ENCODE measurements at places on chromosomes 16 and 17. TPM values are rescaled to one million over a fixed set of nuclear protein-coding genes. Genes with fewer than 3 reads are reported as not detected.

- no peak for DNase-seq
These were observed 10.8 kb upstream of the ANKS4B start for GRCh38 chr16:21222495-21223337.

DNA sequence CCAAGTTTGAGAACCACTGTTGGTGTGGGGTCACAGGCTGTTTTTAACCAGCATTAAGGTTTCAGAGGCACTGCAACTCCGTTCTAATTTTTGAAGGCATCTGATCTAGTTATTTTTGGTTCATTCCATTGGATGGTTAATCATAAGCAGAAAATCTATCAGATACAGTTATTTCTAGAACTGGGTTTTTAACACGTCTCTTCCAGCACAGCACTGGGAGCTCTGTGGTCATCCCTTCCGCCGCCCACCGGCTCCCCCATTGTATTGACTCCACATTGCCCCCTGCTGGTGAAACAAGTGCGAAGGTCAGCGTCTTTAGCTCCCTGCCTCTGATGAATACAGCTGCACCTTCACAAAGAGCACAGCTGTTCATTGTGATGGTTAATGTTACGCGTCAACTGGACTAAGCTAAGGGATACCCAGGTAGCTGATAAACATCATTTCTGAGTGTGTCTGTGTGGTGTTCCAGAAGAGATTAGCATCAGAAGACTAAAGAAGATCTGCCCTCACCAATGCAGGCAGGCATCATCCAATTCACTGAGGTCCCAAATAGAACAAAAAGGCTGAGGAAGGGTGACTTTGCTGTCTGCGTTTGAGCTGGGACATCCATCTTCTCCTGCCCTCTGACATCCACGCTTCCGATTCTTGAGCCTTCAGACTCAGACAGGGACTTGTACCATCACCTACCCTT is 8.5 kb downstream of the CCL18 start:
- DNase-seq: peak; percentile 21

GRCh38 chr16:88905563-88905962 is 39.1 kb upstream of the PABPN1L start:
- DNase-seq: no peak

DNA sequence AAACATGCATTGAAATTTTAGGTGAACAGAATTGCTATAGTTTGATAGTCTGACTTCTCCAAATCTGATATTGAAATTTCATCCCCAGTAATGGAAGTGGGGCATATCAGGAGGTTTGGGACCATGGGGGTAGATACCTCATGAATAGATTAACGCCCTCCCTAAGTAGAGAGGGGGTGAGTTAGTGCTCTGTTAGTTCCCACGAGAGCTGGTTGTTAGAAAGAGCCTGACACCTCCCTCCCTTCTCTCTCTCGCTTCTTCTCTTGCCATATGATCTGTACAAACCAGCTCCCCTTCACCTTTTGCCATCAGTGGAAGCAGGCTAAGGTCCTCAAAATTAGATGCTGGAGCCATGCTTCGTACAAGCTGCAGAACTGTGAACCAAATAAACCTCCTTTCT is 78.8 kb downstream of the BRIP1 start:
- DNase-seq: no peak

DNA sequence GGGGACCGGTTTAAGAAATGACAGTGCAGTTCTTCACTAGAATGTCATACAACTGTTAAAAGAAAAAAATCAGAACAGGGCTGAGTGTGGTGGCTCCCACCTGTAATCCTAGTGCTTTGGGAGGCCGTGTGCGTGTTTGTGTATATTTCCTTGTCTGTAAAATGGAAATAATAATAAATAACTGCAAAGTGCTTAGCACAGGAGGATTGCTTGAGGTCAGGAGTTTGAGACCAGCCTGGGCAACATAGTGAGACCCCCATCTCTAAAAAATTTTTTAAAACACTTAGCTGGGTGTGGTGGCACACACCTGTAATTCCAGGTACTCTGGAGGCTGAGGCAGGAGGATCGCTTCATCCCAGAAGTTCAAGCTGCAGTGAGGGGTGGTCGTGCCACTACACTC is 2.5 kb downstream of the ACSM3 start:
- no peak for DNase-seq

The ITGA3 gene
- 2,030 TPM for total RNA-seq

The APOBR gene
- under 0.01 TPM for total RNA-seq

The PER1 gene
- total RNA-seq: 78.3 TPM

Data from mammary epithelial cell (primary cell).